Upper lobe of right lung (tissue), 1 donor: ENCODE measurements at places on chromosomes 16 and 17. TPM values are rescaled to one million over a fixed set of nuclear protein-coding genes. Genes with fewer than 3 reads are reported as not detected.

DNA sequence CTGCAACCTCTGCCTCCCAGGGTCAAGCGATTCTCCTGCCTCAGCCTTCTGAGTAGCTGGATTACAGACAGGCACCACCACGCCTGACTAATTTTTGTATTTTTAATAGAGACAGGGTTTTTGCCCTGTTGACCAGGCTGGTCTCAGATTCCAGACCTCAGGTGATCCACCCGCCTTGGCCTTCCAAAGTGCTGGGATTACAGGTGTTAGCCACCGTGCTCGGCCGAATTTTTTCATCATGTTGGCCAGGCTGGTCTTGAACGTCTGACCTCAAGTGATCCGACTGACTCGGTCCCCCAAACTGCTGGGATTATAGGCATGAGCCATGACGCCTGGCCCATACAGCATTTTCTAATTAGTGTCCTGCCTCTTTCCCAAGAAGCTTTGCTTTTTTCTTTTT, 52.7 kb upstream of the ADORA2B start:
- H3K36me3 ChIP-seq, result no peaks in the 10 kb centered on the region
- DNase-seq, result peak; percentile 27
- peak overlapping the region; percentile 44 for H3K27ac ChIP-seq
- no peak overlapping the region for H3K4me3 ChIP-seq
- no peaks in the 10 kb centered on the region for H3K27me3 ChIP-seq

DNA sequence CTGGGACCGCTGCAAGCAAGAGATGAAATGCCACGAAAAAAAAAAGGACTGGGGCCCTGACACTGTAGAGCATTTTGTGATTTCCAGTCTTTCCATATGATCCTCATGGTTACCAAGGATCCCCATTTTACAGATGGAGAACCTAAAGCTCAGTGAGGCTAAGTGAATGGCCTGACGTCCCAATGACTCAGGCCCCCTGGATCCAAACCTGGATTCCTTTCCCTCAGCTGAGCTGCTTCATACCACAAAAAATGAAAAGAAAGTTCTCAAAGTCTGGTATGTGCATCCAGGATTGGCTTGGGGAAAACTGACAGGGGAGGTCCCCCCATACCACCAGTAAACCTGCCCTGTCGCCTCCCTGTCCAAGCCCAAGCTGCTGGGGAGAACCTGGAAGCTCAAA, 80.5 kb downstream of the TEX14 start:
- H3K4me3 ChIP-seq, result no peak overlapping the region
- no peaks in the 10 kb centered on the region for H3K36me3 ChIP-seq
- no peaks in the 10 kb centered on the region for H3K27me3 ChIP-seq
- H3K4me1 ChIP-seq, result no peaks in the 10 kb centered on the region

GRCh38 chr16:53080345-53081031, 25.7 kb downstream of the CHD9 start:
- H3K4me1 ChIP-seq, result peaks cover 52% of the 10 kb centered on the region
- no peaks in the 10 kb centered on the region for H3K36me3 ChIP-seq
- DNase-seq, result no peak

- H3K27ac ChIP-seq, result peak overlapping the region; percentile 85
- no peak overlapping the region for H3K4me3 ChIP-seq
- no peaks in the 10 kb centered on the region for H3K27me3 ChIP-seq
- peaks cover 55% of the 10 kb centered on the region for H3K4me1 ChIP-seq
Measured at GRCh38 chr17:1094591-1094990, 85.2 kb downstream of the ABR start.

DNA sequence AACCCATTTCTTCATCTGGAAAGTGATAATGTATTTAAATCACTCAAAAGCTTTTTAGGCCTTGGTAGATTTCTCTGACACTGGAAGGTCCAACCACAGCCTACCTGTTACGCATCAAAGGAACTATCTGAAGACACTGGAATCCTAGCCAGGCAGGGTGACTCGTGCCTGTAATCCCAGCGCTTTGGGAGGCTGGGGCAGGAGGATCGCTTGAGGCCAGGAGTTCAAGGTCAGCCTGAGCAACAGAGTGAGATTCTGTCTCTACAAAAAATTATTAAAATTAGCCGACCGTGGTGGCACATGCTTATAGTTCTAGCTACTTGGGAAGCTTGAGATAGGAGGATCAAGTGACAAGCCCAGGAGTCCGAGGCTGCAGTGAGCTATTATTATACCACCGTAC, 18.4 kb upstream of the G6PC1 start:
- no peak overlapping the region for H3K27ac ChIP-seq
- H3K36me3 ChIP-seq, result no peaks in the 10 kb centered on the region
- H3K4me3 ChIP-seq, result no peak overlapping the region
- H3K4me1 ChIP-seq, result peaks cover 7% of the 10 kb centered on the region

DNA sequence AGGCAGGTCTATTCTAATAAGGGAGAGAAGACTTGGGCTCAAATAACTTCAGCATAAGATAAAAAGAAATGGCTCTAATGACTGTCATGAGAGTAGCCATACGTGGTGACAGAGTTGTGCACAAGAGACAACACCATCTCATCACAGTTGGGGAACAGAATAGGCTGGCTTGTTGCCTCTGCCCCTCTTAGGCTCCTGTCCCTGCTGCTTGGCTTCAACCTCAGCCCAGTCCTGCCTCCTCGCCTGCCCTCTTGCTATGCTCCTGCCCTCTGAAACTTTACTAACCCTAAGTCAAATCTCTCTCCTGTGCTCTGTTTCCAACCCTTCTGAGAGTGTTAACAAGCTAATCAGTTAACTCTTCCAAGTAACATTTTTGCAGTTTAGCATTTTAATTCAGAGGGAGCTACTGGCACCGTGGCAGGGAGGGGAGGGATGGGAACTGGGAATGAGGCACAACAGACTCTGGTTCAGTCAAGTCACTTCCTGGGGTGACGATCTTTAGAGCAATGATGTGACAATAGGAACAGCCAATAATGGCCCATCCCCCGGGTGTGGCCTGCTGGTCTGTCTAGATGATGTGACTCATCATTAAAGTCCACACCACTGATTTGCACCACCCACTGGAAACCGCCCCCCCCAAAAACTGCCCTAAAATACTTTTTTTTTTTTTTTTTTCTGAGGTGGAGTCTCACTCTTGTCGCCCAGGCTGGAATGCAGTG, 35.5 kb downstream of the DNAH17 start:
- H3K27me3 ChIP-seq, result no peaks in the 10 kb centered on the region
- no peaks in the 10 kb centered on the region for H3K4me1 ChIP-seq
- H3K4me3 ChIP-seq, result no peak overlapping the region
- DNase-seq, result peak; percentile 18

GRCh38 chr17:79331492-79331891, 256.9 kb downstream of the ENGASE start:
- no peaks in the 10 kb centered on the region for H3K36me3 ChIP-seq
- DNase-seq, result no peak
- no peak overlapping the region for H3K27ac ChIP-seq
- H3K4me1 ChIP-seq, result no peaks in the 10 kb centered on the region
- no peak overlapping the region for H3K4me3 ChIP-seq

DNA sequence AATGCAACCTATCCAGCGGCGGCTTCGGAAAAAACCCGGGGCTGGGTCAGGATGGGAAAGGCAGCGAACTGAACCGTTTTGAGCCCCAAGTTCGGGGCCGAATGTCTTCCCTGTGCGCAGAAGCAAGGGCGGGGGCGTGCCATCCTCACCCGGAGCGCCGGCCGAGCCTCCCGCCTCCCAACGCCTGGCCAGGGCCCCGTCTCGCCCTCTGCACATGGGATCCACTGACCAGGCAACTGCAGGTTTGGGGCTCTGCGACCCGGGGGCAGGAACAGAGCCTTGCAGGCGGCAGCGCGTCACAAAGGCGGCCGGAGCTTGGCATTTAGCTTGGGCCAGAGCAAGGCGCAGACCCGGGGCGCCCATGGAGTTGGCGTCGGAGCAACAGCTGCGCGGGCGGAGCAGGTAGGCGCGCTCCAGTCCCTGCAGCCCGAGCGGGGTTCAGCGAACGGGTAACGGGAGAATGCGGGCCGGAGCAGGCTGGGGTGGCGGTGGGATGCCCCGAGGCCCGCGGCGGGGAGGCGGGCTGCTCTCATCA, at the start of gene FBXO39:
TSS of gene FBXO39 (plus strand) at position 345 of the 535 bp plus-strand sequence. CDS start 3,654 bp downstream, outside the sequence.
- H3K4me1 ChIP-seq, result no peaks in the 10 kb centered on the region
- H3K36me3 ChIP-seq, result peaks cover 28% of the 10 kb centered on the region
- H3K4me3 ChIP-seq, result no peak within 1 kb of the TSS
- DNase-seq, result peak; percentile 68
- H3K27ac ChIP-seq, result no peak within 1 kb of the TSS

DNA sequence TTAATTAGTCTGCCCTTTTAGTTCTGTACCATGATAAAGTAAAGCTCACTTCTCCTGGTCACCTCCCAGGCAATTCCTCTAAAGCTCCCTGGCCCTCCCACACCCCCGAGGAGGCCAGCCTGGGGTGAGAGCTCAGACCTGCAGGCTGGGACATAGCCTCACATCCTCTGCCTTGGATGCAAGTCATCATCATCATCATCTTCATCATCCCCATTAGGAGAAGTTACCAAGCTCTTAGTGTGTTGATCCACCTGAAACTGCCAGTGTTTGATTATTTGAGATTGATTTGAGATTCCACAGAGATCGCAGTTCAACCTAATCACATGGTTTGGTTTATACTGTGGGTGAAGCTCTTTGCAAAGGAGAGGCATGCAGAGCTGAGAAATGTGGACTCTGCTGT, 197.5 kb downstream of the CYLD start:
- no peaks in the 10 kb centered on the region for H3K36me3 ChIP-seq
- no peak overlapping the region for H3K4me3 ChIP-seq
- H3K4me1 ChIP-seq, result no peaks in the 10 kb centered on the region
- H3K27ac ChIP-seq, result no peak overlapping the region

GRCh38 chr16:1065469-1066128, 6.9 kb upstream of the SSTR5 start:
- peaks cover 42% of the 10 kb centered on the region for H3K27me3 ChIP-seq
- DNase-seq, result no peak
- no peak overlapping the region for H3K4me3 ChIP-seq
- H3K36me3 ChIP-seq, result no peaks in the 10 kb centered on the region
- H3K27ac ChIP-seq, result no peak overlapping the region

GRCh38 chr17:29163563-29163962, 16.6 kb downstream of the MYO18A start:
- peaks cover 34% of the 10 kb centered on the region for H3K4me1 ChIP-seq
- H3K36me3 ChIP-seq, result peaks cover 15% of the 10 kb centered on the region
- no peak overlapping the region for H3K4me3 ChIP-seq
- H3K27ac ChIP-seq, result no peak overlapping the region
- H3K27me3 ChIP-seq, result no peaks in the 10 kb centered on the region
- DNase-seq, result no peak

- peaks cover 32% of the 10 kb centered on the region for H3K36me3 ChIP-seq
- no peak for DNase-seq
- no peaks in the 10 kb centered on the region for H3K27me3 ChIP-seq
- H3K4me1 ChIP-seq, result peaks cover 7% of the 10 kb centered on the region
Measured at GRCh38 chr17:50361561-50362480, 11.2 kb downstream of the MRPL27 start.

GRCh38 chr17:46878055-46878454, 26.7 kb downstream of the WNT9B start:
- H3K27ac ChIP-seq, result peak overlapping the region; percentile 44
- H3K36me3 ChIP-seq, result no peaks in the 10 kb centered on the region
- H3K4me3 ChIP-seq, result no peak overlapping the region
- peaks cover 13% of the 10 kb centered on the region for H3K4me1 ChIP-seq
- H3K27me3 ChIP-seq, result no peaks in the 10 kb centered on the region

DNA sequence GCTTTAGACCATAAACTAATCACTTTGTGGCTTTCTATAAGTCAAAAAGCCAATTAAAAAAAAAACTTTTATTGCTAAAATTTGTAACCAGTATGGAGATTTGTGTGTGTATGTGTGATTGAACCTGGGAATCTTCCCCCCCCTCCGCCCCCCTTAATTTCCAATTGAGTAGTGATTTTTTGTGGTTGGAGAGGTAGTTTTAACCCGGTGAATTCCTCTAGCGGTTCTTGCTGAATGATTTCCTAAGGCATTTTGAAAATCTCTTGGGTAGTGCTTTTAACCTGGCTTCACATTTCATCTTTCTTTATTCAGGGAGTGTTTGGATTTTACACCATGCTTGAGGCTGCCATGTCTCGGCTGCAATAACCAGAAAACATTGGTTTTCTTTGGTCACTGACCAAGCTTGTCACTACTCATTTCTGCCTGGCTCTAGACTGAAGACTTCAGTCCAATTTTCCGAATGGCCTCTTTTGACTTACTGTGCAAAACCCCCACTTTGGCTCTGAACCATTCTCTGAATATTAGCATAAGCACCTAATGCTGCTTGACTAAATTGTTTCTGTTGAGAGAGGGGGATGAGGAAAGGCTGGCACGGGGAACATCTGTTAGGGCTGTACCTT, 35.6 kb downstream of the PRKCA start:
- no peak for DNase-seq
- H3K27ac ChIP-seq, result no peak overlapping the region
- no peaks in the 10 kb centered on the region for H3K36me3 ChIP-seq
- H3K4me1 ChIP-seq, result peaks cover 15% of the 10 kb centered on the region
- H3K4me3 ChIP-seq, result no peak overlapping the region

DNA sequence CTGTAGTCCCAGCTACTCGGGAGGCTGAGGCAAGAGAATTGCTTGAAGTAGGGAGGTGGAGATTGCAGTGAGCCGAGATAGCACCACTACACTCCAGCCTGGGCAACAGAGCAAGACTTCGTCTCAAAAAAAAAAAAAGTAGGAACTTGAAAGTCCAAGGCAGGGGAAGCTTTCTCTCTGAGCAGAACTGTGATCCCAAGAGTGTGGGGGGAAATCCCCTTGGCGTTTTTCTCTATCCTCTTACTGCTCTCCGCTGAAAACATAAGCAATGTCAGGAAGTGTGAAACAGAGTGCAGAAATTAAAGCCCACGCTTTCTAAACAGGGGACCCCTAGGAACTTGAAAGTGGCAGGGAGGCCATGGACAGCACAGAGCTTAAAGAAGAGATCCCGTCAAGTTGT, 9.8 kb upstream of the CMTM3 start:
- no peak overlapping the region for H3K27ac ChIP-seq
- H3K27me3 ChIP-seq, result no peaks in the 10 kb centered on the region
- H3K4me3 ChIP-seq, result no peak overlapping the region
- H3K36me3 ChIP-seq, result no peaks in the 10 kb centered on the region
- DNase-seq, result no peak
- H3K4me1 ChIP-seq, result no peaks in the 10 kb centered on the region

- no peak overlapping the region for H3K27ac ChIP-seq
- H3K36me3 ChIP-seq, result no peaks in the 10 kb centered on the region
- no peaks in the 10 kb centered on the region for H3K27me3 ChIP-seq
- DNase-seq, result no peak
- no peaks in the 10 kb centered on the region for H3K4me1 ChIP-seq
Measured at GRCh38 chr16:49089039-49089438, 192.6 kb downstream of the CBLN1 start.

- no peak overlapping the region for H3K27ac ChIP-seq
- DNase-seq, result no peak
- H3K36me3 ChIP-seq, result peaks cover 34% of the 10 kb centered on the region
- no peaks in the 10 kb centered on the region for H3K27me3 ChIP-seq
- H3K4me3 ChIP-seq, result no peak overlapping the region
- H3K4me1 ChIP-seq, result peaks cover 48% of the 10 kb centered on the region
Measured at GRCh38 chr17:21211825-21212479, 2.0 kb downstream of the TMEM11 start.

Gene CDK3
- total RNA-seq, result 9.6 TPM

Gene SLC16A11
- 6.8 TPM for total RNA-seq

Gene SLC35G6
- not detected for total RNA-seq

Gene HS3ST3A1
- total RNA-seq, result 0.93 TPM

Gene ZSCAN10
- not detected for total RNA-seq

Gene DYNLRB2
- not detected for total RNA-seq

Gene RFNG
- 38.5 TPM for total RNA-seq

Gene GAS7
- 50.6 TPM for total RNA-seq

Gene SPHK1
- 8.5 TPM for total RNA-seq

Gene SLC12A3
- not detected for total RNA-seq

Gene SDR42E1
- total RNA-seq, result 6.5 TPM
